Transverse colon (tissue), 4 donors: ENCODE measurements at places on chromosomes 5 and 9. TPM values are rescaled to one million over a fixed set of nuclear protein-coding genes. Genes with fewer than 3 reads are reported as not detected.

DNA sequence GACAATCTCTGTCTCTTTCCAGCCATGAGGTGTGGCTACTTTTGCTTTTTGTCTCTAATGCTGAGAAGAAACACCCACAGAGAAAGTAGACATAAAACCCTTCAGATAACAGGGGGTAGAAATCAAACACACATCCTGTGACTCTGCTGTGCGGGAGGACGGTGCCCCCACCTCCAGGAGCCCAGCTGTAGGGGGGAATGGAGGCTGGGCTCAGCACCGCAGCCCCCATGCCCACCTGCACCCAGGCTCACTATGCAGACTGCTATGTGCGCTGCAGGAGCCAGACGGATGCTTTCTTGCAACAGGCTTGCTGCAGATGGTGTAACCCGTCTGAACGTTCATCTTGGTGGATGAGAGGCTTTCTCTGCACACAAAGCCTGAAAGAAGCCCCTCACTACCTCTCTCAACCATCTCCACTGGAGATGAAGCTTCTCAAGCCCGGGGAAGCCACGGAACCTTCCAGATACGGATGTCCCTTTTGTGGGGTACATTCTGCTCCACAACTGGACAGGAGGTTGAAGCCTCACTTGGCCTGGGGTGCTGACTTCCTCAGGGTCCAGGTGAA lies 207.2 kb downstream of the GADD45G start:
- DNase-seq, result no peak

GRCh38 chr9:105877721-105878120 lies 183.4 kb downstream of the TMEM38B start:
- DNase-seq, result no peak

- DNase-seq, result no peak
Measured at GRCh38 chr5:121027636-121028035, 563.5 kb downstream of the PRR16 start.

DNA sequence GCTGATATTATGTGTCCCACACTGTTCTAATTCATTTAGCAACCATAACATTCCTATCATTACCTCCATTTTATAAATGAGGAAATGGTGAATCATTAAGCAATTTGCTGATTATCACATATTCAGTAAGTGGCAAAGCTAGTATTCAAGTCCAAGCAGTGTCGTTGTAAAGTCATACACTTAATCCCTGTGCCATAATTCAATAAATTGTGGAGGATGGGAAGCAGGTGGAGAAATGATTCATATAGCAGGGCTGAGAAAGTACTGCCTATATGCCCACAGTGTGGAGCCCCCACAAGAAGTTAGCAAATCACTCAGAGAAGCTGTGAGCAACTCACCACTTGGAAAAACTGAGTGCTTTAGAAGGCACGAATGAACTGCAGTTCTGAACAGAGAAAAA lies 691.0 kb downstream of the PTPRD start:
- DNase-seq, result no peak

GRCh38 chr5:21831145-21831787 lies 1021.9 kb downstream of the CDH12 start:
- no peak for DNase-seq

GRCh38 chr5:5293029-5293428 lies 129.4 kb upstream of the ICE1 start:
- DNase-seq, result no peak

GRCh38 chr5:50711280-50711679 lies 44.8 kb downstream of the PARP8 start:
- DNase-seq, result peak; percentile 53

GRCh38 chr5:172785429-172786088 lies 14.6 kb upstream of the DUSP1 start:
- DNase-seq, result no peak

- no peak for DNase-seq
Measured at GRCh38 chr9:9352877-9353481, 1259.8 kb downstream of the PTPRD start.

- DNase-seq, result no peak
Measured at GRCh38 chr5:138635265-138635664, 60.1 kb upstream of the HSPA9 start.

HOMER1 gene
- total RNA-seq, result 4.0 TPM

MROH2B gene
- not detected for total RNA-seq

SPOCK1 gene
- 34.8 TPM for total RNA-seq

BHMT gene
- total RNA-seq, result not detected
